ENCODE measurements at places on chromosomes 5 and 9.

- DNase-seq: no peak
Observed at GRCh38 chr9:21836437-21837161, 34.2 kb downstream of the MTAP start.

DNA sequence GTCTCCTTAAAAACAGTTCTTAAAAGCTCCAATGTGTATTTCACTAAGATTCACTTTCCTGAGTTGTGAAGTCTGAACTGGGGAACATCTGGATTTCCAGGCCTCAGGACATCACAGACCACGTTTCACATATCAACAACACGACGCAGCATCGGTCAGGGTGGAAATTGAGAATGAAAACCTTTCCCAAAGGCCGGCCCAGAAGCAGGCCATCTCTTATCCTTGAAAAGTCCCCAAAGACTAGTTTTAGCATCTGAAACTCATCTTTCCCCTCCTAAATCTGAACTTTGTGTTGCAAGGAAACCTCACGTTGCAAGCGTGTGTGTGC is 96.4 kb upstream of the COL5A1 start:
- no peak for DNase-seq

DNA sequence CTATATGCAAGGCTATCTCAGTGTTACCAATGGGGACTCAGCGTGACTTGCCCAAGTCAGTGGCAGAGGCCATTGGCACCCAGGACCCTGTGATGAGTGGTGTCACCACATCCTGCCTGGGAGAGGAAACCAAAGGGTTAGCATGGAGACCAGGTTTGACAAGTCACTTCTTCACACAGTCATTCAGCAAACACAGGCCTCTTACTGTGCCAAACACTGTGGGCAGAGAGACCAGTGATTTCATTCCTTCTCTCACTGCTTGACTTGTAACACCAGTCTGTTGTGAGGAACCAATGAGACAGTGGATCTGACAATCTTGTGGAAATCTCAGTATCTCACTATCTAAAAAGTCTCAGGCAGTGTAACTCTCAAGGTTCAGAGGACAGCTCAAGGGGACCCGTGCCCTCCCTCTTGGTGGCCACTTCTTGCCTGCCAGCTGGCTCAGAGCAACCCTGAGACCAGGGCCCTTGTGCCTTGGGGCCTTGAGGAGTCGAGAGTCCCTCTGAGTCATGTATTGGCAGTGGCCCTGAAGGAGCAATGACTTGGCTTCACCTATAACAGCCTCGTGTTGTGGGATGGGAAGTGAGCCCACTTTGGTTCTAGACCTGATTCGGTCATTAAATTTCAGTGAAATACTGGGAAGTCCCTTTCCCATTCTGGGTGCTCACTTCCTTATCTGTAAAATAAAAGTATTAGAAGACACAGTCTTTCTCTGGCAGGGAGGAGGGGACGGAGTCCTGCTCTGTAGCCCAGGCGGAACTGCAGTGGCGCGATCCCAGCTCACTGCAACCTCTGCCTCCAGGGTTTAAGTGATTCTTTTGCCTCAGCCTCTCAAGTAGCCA is 1.6 kb downstream of the FABP6 start:
- DNase-seq: peak; percentile 23

- no peak for DNase-seq
Observed at GRCh38 chr5:516338-516925, 7.8 kb downstream of the SLC9A3 start.

- no peak for DNase-seq
Observed at GRCh38 chr5:32099486-32100035, 74.6 kb downstream of the GOLPH3 start.

DNA sequence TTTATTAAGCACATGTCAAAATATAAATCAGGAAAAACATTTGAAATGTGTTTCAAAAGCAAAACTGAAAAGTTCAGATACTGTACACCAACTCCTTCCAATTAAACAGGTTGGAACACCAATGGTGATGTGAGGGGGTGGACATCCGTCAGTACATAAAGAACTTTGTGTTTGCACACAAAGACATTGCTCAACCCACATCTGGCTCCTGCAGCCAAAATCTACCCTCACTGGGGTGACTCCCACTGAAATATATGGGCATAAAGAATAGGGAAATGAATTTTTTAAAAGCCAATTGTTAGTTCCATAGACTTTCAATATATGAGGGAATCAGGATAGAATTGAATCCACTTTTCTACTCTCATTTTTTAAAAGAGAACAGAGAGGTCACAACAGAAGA is 63.9 kb downstream of the MEGF9 start:
- no peak for DNase-seq

GRCh38 chr5:154302161-154302560 is 111.6 kb downstream of the GALNT10 start:
- DNase-seq: peak; percentile 37

GRCh38 chr5:151665613-151666012 is 21.1 kb downstream of the SPARC start:
- no peak for DNase-seq

DNA sequence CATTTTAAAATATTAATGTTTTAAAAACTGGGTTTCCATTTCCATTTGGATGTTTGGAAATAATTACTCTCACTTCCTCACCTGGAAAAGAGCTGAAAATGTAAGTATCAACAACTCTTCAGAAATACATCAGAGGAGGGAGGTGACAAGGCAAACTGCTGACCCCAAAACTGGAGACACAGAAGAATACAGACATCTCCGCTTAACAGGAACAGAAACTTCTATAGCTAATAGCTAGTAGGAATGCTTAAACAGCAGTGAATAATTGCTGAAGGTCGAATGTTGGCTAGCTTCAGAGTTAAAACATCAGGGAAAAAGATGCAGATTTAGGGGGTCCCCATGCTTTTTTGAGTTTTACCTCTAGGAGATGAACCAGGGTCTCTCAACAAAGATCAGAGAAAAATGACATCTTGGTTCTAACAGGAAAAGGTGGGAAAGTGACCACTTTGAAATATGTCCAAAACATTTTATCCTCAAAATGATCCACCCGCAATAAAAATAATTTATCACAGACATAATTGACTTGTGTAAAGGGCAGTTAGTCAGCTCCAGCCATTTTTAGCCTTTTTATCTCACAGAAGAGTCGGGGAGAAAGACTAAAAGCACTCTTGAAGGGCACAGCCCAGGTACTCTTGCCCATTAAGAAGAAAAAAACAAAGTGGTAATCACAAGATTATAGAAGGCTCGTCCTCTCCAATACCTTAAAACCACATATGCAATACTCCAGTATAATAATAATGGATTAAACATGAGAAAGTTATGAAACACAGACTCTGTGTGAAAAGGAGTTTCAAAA is 1474.9 kb downstream of the EFNA5 start:
- DNase-seq: no peak

GRCh38 chr9:20925256-20926045 is 106.0 kb downstream of the HACD4 start:
- no peak for DNase-seq
